ENCODE measurements at places on chromosomes 5 and 9. TPM values are rescaled to one million over a fixed set of nuclear protein-coding genes. Genes with fewer than 3 reads are reported as not detected.

Gene WDR38
- total RNA-seq: not detected

Gene TRPM6
- total RNA-seq: under 0.01 TPM

Gene FBP2
- not detected for total RNA-seq

Gene PCDHGC4
- total RNA-seq: 2.6 TPM

Gene NRARP
- total RNA-seq: 0.32 TPM

Gene ZNF354C
- total RNA-seq: 6.8 TPM

Gene HTR1A
- total RNA-seq: not detected

Gene ANAPC2
- 22.9 TPM for total RNA-seq

Gene PCDHB3
- total RNA-seq: 0.43 TPM

Gene OLFML2A
- 5.5 TPM for total RNA-seq

Gene LMX1B
- not detected for total RNA-seq

Gene ALDH7A1
- 28.7 TPM for total RNA-seq

Gene PCDHGA7
- 3.5 TPM for total RNA-seq

Gene DBH
- not detected for total RNA-seq

Gene PCDHA1
- under 0.01 TPM for total RNA-seq

Gene CSNK1G3
- 48.0 TPM for total RNA-seq

Gene KCNV2
- not detected for total RNA-seq

Gene PDGFRB
- total RNA-seq: 341 TPM

Gene RETREG1
- 0.64 TPM for total RNA-seq

Gene RFK
- 20.9 TPM for total RNA-seq

Gene ROR2
- 5.2 TPM for total RNA-seq

Gene TEX48
- not detected for total RNA-seq

Gene BTNL8
- not detected for total RNA-seq

Gene PCDHA12
- under 0.01 TPM for total RNA-seq

Gene GFI1B
- 0.32 TPM for total RNA-seq

Gene PITX1
- total RNA-seq: 66.7 TPM

Gene SPATA31D4
- total RNA-seq: not detected

Gene PAEP
- total RNA-seq: not detected

Gene ORM2
- not detected for total RNA-seq

Gene GRXCR2
- not detected for total RNA-seq

All from fibroblast of villous mesenchyme (primary cell).